ENCODE measurements at places on chromosomes 12 and 14.

DNA sequence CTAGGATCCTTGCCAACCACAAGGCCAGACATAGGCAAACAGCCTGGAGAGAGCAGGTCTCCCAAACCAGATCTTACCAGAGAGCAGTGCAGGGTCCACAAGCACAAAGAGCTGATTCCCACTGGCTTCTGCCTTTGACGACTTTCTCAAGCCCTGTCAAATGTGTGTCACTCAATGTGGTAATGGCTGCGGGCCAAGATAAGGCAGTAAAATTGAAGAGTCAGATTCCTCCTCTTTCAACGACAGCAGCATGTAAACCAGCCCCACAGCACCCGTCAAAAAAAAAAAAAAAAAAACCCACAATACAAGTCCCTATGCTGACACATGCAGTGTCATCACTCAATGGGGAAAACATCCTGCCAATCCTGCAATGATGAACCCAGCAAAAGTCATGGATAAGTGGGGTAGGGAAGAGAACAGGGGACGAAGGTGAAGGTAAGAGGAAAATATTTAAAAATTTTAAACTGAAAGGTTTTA lies at the start of gene STON2:
TSS of gene STON2 (minus strand) at position 123 of the 477 bp plus-strand sequence. CDS start 1,942 bp downstream, outside the sequence.
- DNase-seq = peak; percentile 98

DNA sequence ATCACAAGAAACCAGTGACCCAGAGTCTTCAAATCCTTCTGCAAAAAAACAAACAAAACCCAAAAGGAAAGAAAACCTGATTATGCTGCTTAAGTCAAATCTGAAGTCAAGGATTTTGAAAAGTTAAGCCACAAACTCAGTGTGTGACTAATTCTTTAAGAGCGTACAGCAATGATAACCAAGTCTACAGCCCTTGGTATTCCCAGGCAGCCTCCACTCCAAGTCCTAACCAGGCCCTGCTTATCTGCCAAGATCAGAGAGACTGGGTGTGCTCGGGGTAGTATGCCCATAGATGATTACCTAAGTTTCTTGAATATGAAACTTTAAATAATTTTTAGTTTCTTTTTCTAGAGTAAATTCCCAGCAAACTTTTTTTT lies 13.1 kb downstream of the PGAM5 start:
- DNase-seq = no peak

DNA sequence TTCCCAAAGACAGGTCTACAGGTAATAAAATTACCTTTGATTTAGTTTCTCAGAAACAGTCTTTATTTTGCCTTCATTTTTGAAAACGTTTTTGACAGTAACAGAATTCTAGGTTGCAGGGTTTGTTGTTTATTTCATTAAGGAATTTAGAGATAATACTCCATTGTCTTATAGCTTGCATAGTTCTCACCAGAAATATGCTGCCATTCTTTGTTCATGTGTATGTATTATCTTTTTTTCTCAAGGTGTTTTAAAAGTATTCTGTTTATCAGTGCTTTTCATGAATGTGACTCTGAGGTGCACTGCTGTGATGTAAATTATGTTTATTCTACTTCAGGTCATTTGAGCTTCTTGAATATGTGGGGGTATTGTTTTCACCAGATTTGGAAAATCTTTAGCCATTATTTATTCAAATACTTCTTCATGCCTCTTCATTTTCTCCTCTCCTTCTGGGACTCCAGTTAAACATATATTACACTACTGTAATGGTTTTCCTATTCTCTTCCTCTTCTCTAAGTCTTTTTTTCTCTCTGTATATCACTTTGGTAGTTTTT lies 32.7 kb downstream of the ZNF605 start:
- DNase-seq = no peak

GRCh38 chr14:73008501-73008900 lies 18.4 kb downstream of the ZFYVE1 start:
- DNase-seq = no peak

GRCh38 chr12:106144847-106145246 lies 6.1 kb upstream of the NUAK1 start:
- DNase-seq = peak; percentile 50

DNA sequence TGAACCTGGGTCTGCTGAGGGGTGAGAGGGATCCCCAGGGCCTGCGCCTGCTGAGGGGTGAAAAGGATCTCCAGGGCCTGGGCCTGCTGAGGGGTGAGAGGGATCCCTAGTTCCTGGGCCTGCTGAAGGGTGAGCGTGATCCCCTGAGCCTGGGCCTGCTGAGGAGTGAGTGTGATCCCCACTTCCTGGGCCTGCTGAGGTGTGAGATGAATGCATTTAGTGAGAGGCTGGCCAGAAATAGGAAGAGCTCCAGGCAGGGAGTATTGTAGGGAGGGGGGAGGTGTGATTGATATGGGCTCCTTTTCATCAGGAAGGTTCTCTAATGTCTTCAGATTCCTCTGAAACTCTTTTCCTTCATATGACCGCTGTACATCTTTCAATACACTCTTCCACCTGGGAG lies 43.0 kb downstream of the FAM186A start:
- no peak for DNase-seq

DNA sequence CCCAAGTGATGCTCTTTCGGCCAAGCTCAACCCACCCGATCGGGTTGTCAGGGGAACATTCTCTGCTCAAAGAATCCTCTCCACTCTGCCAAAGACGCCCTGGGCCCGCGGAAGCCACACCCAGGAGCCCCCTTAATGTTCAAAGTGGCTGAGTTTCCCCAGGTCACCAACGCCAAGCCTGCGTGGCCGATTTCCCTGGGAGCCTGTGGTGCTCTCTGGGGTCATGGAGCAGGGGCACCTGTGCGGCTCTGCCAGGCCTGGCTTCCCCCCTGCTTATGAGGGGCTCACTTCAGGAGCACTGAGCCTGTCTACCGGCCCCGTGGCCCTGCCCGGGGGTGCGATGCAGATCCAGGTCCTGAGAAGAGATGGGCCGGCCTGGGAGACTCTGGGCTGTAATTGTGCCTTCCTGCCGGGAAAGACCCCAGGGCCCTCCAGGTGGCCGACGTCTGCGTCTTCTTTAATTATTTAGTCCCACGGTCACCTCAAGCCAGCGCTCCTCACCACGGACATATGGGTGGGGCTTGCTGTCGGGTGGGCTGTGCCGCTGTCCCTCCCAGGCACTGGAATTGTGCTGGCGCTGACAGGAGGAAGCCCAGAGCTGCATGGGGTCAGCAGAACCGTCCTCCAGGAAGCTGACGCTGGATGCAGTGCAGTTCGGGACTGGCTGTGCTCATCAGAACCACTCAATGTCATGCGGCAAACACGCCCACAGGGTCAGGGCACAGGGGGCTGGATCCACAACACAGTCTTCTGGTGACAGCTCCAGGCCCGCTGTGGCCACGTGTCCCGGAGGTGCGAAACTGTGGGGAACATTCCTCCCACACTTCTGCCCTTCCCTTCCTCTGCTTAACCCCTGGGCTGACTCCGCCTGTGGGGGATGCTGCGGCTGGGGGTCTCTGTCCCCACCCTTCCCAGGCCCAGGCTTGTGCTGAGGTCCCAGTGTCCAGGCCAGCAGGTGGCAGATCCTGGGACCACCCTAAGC lies 267.6 kb upstream of the SFSWAP start:
- no peak for DNase-seq

- no peak for DNase-seq
These were observed 313.3 kb downstream of the TMEM121 start for GRCh38 chr14:105839425-105840265.

DNA sequence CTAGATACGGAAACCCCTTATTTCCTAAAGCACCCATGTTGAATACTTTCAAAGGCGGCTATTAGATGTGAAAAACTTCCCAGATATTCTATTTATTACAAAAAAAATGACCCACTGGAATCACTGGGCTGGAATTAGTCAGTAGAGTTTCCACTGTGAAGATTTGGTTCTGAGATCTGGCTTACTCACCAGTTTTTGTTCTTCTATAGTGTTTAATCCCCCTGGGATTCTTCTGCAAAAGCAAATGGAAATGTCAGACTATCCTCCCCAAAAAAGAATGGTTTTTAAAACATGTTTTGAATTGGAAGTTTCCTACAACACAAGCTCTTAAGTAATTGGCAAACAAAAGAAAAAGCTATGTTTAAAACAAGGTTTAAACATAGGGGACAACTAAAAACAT lies 166.4 kb downstream of the STXBP6 start:
- no peak for DNase-seq

DNA sequence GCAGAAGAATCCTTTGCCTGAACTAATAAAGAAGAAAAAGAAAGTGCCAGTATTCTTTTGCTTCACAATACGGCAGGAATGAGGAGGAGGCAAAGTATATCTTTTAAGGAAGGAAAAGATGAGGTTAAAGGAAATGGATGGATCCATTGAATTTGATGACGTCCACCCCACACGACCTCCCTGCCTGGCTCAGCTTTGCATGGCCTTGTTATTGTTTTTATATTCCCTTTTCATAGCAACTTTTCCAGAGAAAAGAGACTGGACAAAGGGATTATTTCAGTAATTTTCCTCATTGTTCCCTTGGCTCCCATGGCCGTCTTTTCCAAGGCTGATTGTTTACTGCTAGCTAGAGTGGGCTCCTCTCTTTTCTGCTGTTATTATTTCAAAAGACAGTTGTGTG lies 123.2 kb upstream of the SEL1L start:
- no peak for DNase-seq

DNA sequence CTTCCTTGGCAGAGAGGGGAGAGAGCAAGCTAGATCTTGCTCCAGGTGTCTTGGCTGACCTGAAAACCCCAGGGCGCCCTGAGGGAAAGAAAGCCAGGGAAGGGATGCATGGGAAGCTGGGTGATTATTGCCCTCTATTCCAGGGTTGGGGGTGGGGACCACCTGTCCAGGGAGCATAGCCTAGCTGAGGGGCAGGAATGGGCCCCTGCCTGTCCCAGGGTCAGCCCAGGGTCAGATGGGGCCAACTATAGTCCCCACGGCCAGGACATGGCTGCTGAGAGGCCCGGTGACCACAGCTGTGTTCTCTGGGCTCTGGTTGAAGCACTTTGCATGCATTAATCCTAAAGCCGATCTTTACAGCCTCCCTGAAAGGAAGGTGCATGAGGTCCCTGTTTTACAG lies 30.1 kb upstream of the ZFP36L1 start:
- DNase-seq = no peak

DNA sequence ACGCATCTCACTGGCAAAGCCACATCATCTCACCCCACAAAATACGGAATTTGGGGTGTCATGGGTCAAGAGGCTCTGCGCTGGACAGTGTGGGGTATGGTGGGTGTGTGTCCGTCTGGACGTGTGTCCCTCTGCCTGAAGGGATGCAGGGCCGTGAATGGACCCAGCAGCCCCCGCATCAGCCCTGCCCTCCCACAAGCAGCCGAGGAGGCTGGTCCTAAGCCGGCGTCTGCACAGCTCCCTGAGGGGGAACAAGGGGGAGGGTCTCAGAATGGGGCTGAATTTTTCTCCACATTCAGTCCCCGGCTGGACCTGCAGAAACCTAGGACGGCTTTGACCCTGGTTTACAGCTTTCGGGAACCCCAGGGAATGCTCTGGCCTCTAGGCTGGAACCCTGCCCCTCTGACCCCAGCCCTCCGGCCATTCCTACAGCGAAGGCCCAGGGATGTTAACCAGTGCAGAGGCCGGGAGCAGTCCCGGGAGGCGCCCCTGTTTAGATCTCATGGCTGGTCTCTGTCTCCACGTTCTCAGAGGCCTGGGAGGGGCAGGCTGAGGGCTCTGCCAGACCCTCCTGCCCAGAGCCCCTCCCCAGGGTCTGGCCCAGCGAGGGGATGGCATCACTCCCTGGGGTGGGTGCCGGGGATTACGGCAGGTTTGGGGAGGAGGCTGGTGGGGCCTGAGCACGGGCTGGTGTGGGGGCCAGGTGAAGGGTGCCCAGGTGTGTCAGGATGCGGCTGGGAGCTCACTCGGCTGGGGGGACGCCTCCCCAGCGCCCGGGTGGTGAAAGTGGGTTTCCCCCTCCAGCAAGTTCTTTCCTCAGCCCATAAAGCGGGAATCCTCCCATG lies 156.5 kb upstream of the C14orf180 start:
- DNase-seq = no peak

- no peak for DNase-seq
These were observed 72.6 kb downstream of the BBS10 start for GRCh38 chr12:76275511-76276093.

GRCh38 chr12:22248571-22249115 lies 85.9 kb downstream of the ST8SIA1 start:
- DNase-seq = no peak

- no peak for DNase-seq
These were observed 36.7 kb downstream of the RPS29 start for GRCh38 chr14:49549446-49549845.

GRCh38 chr12:32567296-32567674 lies 111.8 kb upstream of the DNM1L start:
- no peak for DNase-seq

DNA sequence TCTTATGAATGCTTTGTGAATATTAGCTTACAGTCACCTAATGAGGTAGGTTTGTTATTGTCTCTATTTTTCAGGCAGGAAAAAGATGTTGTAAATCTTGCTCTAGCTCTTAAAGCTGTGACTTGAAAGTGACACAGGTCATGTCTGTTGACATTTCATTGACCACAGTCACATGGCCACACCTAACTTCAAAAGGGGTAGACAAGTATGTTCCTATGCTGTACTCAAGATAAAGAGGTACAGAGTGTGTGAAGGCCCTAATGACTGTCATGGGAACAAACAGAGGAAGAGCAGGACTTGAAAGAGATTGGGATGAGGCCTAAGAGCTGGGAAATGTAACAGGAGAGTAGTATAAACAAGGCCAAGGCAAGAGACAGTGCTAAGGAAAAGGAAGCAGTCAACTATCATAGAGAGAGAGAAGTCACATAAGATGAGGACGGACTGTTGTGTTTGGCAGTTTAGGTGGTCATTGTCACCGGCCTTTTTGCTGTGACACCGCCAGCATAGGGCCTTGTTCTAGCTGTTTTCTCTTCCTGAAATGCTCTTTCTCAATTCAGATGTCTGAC lies 181.0 kb downstream of the CFAP54 start:
- no peak for DNase-seq

- DNase-seq = no peak
These were observed 26.2 kb downstream of the DIO3 start for GRCh38 chr14:101587441-101587911.

DNA sequence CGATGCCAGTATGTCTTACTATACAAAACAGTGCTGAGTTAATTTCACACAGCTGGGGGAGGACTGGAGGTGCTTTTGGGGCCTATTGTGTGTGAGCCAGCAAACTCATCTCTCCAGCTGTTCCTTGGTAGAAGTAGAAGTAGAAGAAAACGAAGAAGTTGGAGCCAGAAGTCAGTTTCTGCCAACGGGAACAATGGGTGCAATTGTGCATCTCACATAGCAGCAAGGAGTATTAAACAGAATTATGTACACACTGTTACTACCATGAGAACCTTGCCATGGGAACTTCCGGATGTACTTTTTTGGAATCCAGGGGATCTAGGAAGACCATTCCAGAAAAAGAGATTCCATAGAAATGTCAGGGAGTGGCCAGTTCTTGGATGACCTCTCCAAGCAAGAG lies 88.6 kb downstream of the VCPKMT start:
- no peak for DNase-seq

GRCh38 chr12:39803151-39803550 lies 183.5 kb upstream of the ABCD2 start:
- DNase-seq = no peak

DNA sequence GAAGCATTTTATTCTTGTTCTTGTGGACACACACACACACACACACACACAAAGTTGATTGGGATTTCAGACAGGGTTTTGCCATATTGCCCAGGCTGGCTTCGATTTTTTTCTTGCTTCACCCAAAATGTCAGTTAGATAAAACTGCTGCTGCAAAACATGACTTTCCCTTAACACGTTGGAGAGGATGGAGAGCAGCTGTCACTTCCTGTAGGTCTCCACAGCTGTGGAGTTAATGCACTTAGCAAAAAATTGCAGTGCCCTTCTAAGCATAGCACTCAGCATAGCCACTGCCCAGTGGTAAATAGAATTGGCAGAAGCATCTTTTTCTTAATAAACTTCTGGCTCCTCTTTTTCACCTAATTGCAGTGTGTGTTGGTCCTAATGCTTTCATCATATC lies 54.5 kb downstream of the PDZRN4 start:
- DNase-seq = no peak

- DNase-seq = peak; percentile 25
These were observed 96.2 kb downstream of the ITPR2 start for GRCh38 chr12:26736563-26737486.
